Mucosa of gallbladder (tissue), 1 donor: ENCODE measurements at places on chromosomes 5 and 9.

DNA sequence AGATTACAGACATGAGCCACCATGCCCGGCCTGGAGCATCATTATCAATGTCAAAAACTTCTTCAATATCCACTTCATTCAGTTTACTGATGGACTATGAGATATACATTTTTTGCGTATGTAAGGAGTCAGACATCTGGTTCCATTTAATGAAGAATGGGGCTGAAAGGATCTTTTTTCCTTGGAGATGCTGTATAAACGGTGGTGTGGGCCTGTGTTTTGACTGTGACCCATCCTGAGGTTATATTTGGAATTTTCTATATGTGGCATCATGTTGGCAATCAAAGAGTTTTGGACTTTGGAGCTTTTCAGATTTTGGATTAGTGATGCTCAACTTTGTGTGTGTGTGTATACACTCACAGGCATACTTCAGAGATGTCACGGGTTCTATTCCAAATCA, 85.7 kb upstream of the FBXL17 start:
- no peak for DNase-seq

GRCh38 chr5:169933616-169934015, 46.7 kb downstream of the INSYN2B start:
- DNase-seq = no peak

- no peak for DNase-seq
These were observed 403.7 kb upstream of the DAP start for GRCh38 chr5:11164531-11165294.

GRCh38 chr9:25850803-25851202, 172.6 kb upstream of the TUSC1 start:
- no peak for DNase-seq

- DNase-seq = no peak
These were observed 131.7 kb downstream of the ADGRV1 start for GRCh38 chr5:90690307-90690706.

- DNase-seq = no peak
These were observed 31.4 kb downstream of the CFAP77 start for GRCh38 chr9:132441404-132441803.

DNA sequence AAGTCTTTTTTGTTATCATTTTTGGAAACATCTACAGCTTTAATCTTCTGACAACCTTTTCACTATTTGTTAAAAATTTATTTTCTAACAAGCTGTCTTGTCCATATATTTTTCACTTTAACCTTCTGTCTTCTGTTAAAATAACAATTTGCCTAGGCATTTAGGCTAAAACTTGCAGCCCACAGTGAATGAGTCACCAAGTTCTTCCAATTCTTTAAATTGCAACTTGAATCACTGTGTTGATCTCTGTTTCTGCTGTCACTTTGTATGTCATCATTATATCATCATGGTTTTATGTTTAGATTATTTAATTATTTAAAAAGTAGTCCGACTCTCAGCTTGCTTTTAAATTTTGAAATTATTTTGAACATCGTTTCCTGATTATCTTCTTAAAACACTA, 473.8 kb upstream of the PTPRD start:
- DNase-seq = no peak

GRCh38 chr5:176473335-176474006, 25.3 kb downstream of the FAF2 start:
- DNase-seq = no peak

DNA sequence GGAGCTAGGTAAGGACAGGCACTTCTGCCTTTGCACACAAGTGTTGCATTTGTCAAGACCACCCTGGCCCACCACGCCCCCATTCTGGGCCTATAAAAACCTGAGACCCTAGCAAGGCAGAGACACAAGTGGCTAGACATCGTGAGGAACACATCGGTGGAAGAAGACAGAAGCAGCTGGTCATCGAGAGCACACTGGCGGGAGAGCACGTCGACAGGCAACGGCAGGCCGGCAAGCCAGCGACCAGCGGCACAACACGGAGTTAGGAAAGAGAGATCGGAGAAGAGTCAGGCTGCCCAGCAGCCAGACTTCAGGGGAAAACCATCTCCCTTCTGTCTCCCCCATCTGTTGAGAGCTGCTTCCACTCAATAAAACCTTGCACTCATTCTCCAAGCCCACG, 76.1 kb downstream of the HRH2 start:
- no peak for DNase-seq

DNA sequence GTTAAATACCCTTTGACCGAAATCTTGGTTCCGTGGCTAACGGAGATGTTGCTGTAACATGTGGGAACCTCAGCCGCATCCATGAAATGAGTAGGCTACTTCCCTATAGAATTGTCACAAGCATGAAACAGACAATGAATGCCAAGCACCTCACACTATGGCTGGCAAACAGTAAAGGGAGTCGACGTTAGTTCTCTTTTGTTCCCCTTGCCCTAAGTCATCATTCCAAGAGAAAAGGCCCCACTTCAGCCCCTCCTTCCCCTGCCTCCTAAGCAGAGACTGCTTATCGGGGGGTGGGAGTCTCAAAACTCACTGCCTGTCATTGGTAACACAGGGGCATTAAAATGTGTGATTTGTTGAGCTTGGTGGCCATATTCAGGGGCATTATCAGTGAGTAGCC, 159.6 kb downstream of the MAPKAP1 start:
- no peak for DNase-seq

DNA sequence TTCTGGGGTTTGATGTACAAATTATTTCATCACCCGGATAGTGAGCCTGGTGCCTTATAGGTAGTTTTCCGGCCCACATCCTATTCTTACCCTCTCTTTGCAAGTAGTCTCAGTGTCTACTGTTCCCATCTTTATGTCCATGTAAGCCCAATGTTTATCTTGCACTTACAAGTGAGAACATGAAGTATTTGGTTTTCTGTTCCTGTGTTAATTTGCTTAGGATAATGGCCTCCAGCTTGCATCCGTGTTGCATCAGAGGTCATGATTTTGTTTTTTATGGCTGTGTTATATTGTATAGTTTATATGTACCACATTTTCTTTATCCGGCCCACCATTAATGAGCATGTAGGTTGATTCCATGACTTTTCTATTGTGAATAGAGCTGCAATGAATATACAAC, 136.5 kb downstream of the PRR16 start:
- no peak for DNase-seq

GRCh38 chr9:37528652-37529471, 43.1 kb downstream of the POLR1E start:
- DNase-seq = peak; percentile 25

- no peak for DNase-seq
These were observed 42.4 kb downstream of the HK3 start for GRCh38 chr5:176856746-176857145.

DNA sequence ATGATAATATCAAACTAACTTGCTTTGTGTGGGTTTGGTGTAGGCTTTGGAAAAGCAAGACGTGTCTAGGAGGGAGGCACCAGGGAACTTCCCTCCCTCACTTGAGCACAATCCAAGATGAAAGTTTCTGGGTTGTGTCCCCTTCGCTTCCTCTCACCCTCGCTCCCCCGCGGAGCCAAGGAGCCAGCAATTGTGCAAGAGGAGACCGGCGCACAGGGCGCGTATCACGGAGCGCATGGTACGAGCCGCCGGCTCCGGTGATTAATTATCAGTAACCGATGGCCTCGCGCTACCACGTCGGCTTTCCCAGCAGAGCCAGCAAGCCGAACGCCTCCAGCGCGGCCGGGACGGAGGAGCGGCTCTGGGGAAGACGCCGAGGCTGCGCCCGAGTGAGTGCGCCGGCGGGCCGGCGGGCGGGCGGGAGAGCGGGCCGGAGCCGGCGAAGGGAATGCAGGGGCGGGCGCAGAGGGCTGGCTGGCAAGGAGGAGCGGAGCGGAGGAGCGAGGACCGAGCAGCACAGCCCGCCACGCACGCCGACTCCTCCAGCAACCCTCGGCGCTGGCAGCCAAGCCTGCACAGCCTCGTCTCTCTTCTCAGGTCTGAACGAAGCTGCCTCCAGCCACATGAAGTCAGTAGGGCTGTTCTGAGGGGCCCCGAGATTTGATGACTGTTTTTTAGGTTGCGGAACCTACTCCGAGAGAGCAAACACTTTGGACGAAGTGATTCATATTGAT, 143.6 kb downstream of the BNC2 start:
- DNase-seq = peak; percentile 65

DNA sequence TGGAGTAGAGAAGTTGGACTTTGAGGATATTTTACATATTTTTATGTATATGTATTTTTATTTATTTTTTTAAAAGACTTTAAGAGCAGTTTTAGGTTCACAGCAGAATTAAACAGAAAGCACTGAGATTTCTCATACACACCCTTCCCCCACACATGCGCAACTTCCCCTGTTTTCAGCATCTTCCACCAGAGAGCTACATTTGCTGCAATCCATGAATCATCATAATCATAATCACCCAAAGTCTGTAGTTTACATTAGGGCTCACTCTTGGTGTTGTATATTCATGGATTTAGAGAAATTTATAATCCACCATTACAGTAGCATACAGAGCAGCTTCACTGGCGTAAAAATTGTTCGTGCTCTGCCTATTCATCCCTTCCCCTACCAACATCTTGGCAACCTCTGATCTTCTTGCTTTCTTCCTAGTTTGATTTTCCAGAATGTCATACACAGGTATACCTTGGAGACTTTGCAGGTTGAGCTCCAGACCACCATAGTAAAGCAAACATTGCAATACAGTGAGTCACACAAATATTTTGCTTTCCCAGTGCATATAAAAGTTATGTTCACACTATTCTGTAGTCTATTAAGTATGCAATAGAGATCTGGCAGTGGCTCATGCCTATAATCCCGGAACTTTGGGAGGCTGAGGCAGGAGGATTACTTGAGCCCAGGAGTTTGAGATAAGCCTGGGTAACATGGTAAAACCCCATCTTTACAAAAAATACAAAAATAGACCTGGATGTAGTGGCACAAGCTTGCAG, 9.6 kb upstream of the CCDC171 start:
- no peak for DNase-seq

GRCh38 chr5:95664204-95664786, 17.7 kb downstream of the RFESD start:
- no peak for DNase-seq

DNA sequence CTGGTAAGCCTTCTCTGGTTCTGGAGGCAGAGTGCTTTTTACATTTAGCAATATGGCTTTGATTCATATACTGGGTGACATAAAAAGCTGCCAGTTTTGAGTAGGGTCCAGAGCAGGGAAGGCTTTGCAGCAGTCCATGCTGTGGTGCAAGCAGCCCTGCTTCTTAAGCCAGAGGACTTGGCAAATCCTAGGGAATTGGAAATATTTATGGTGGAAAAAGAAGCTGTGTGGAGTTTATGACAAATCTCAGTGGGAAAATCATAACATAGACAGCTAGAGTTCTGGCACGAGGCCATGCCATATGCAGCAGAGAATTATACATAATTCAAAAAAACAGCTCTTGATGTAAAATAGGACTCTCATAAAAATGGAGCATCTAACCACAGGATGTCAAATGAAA, 536.4 kb downstream of the RASEF start:
- no peak for DNase-seq

DNA sequence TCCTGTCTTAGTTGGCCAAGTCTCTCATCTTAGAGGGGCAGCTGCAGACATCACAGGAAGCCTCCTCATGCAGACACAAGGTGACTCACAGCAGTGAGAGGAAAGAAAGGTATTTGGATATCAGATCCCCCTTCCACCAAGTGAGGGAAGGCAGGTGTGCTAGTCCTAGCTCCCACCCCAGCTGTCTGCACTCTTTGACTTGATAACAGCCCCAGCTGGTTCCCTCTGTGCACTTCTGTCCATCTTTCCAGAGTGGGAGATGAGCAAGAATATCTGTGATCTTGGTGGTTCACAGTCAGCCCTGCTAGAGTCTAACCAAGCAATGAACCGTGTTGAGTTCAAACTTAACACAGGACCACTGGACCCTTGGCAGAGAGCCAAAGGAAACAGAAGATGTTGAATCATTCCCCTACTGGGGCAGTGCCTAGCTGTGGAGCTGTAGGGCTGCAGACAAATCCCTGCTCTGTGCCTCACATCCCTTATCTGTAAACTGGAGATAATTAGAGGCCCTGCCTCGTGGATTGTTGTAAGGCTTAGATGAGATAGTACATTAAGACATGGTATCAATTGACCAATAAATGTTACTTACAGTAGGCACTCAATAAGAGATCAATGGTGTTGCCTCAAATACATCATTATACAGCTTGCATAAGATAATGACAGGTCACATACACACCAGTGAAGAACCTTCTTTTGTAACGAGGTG, 39.1 kb downstream of the SH3RF2 start:
- DNase-seq = no peak

GRCh38 chr9:134240361-134240760, 76.0 kb upstream of the RNU6ATAC start:
- DNase-seq = no peak

DNA sequence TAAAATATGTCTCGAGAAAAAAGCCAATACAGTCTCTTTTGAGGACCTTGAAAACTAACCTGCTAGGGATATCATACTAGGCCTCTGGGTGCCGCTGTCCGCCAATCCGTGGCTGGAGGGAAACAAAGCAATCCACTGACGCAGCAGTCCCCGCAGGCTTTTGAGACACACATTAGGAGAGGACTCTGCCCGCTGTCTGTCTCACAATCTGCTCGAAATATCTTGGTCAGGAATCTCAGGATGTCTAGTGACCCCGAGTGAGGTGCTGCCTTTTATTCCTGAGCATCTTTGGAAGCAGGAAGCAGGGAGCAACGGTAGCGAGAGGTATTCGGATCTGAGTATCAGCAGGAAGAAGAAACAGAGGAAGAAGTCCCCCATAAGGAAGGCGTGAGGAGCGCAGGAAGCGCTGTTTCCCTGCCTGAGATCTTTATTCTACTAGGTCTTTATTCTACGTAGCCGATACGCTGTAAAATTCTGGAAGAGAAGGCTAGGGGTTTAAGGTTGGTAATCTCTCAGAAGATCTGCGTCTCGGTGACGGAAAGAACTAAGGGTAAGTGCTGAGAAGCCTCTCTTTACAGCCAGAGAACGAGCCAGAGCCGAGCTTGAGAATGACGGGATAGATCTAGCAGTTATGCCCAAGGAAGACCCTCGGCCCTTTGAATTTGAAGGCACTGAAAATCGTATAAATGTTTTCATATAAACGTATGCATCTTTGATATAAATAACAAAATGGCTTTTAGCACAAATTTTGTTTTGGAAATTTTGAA, 4.0 kb upstream of the PCDHGA1 start:
- DNase-seq = peak; percentile 44

DNA sequence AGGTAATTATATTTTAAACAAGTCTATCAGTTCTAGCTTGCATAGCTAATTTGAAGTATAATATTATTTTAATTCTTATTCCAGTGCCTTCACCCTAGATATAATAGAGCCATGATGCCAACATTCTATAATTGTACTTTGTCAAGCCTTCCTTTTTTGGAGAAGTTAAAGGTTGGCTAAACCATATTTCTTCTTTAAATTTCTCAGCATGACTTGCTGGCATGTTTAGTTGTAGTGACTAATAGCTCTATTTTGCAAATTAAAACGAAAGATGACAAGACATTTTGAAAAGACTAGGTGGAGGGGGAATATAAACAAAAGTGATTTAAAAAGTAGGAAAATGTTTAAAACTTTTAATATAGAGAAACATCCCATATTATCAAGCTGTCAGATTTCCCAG, 400.7 kb downstream of the PSAT1 start:
- no peak for DNase-seq

- DNase-seq = no peak
These were observed 66.5 kb upstream of the STC2 start for GRCh38 chr5:173394701-173395100.

- DNase-seq = peak; percentile 44
These were observed 939.7 kb downstream of the NR2F1-AS1 start for GRCh38 chr5:92641031-92641962.
